Stimulated activated CD8-positive, alpha-beta memory T cell treated with anti-CD3 and anti-CD28 coated beads, Interleukin-7, amount 100 ng/mL, for 48 hours (primary cell): ENCODE measurements at places on chromosomes 4 and X.
A peak's percentile ranks its signal among the peaks of the same experiment; 100 is the strongest.

DNA sequence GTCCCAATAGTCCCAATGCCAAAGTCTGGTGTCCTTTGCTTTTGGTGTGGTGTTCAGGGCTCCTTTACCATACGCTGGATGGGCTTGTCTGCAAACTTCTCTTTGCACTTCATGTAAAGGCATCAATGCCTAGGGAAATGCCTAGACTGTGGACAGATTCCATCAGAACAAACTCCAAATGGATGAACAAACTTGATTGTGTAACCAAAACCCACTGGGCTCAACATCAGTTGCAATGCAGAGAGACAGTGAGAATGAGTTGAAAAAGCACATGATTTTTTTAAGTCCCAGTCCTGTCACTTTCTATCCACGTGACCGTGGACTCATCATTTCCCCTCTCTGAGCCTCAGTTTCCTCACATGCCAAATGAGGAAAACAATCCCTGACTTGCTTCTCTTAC lies 4.9 kb downstream of the ATP1B4 start:
- DNase-seq = no peak

DNA sequence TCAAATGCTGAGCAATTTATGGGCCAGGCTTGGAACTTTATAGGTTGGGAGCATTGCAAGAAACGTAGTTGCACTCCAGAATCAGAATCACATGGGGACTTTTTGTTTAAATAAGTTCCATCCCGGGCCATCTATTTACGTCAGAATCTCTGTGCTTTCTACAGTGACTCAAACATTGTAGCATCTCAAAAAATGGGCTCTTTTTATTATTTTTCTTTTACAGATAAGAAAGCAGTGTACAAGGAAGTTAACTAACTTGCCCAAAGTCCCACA lies 10.2 kb downstream of the CC2D2A start:
- no peak for DNase-seq

DNA sequence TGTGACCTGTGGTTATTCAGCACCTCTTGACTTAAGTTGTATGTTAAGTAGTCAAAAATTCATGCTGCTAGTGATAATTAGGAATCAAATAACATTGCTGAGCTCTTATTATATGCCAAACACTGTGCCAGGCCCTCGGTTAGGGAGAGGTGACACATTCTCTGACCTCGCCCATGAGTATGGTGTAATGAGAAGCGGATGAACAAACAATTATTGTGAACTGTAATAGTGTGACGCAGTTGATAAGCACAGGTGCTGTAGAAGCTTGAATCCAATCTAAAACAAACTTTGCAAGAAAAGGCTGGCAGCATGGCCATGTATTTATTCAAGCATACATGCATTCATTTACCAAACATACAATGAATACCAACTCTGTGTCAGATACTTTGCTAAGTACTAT lies 303.5 kb upstream of the HS3ST1 start:
- no peak for DNase-seq

DNA sequence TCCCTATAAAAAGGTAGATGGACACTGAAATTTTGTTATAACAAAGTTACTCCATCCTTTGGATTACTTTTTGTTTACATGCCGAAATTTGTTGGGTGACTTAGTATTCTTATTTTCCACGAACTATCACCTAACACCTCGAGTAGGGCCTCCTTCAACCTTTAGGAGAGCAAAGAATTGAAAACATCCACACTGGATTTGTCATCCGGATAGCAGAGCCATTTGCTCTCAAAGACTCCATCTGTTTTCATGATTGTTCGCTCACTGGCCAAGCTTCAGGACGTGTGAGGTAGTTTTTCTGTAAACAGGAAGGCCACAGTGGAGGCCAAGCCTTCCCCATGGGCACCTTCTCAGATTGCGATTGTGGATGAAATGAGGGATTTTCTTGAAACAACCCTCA lies at the start of gene ADAD1:
Gene ADAD1 (plus strand): TSS at position 301 of the 400 bp plus-strand sequence. CDS start 1,059 bp downstream, outside the sequence.
- no peak for DNase-seq

DNA sequence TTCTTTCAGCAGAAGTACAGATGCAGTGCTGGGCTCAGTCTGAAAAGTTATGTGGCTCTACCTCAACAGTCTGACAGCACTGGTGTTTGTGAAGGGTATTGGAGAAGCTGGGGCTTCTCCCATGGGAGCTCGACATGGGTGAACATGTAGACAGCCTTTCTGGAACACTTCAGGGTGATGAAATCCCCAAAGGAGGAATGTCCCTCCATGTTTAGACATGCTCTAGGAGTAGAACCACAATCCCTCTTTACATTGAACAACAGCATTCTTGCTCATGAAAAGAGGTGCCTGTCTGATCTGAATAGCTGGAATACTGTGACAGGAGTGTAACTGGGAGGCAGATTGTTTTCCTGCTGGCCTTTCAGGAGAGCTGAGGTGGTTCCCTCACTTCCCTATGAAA lies 53.8 kb upstream of the NAP1L2 start:
- DNase-seq = no peak

DNA sequence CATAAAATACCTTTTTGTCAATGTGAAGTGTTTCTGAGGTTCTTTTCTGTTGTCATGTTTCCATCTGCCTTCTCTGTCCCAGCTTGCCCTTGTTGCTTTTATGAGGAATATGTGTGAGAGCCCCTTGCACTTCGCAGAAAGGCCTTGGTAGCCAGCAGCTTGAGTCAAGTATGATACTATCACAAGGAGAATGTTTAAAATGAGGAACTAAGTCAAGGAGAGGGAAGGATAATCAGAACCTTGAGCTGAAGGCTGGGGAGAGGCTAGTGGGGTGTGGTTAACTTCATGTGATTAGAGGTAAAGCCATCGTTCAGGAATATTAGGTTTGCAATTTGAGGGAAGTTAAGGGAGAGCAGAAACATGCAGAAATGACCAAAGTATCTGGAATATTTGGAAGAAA lies 12.7 kb downstream of the PGK1 start:
- DNase-seq = no peak

GRCh38 chr4:110587666-110588285 lies 35.1 kb downstream of the PITX2 start:
- no peak for DNase-seq

- no peak for DNase-seq
Observed at GRCh38 chr4:140639066-140639465, 70.3 kb upstream of the UCP1 start.

DNA sequence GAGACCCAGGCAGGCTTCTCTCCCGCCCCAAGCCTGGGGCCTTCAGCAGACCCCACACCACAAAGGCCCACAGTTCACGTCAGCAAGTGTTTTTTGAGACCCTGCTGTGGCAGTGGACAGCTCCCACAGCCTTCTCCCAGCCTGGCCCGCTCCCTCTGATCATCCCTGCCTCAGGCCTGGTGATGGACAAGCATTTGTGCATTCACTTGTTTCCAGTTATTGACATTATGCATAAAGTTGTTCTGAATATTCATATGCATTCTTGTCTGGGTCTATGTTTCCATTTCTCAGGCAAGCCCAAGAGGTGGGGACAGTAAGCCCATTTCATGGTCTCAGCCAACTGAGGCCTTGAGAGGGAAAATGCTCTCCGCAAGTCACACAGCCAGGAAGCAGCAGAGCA lies 14.7 kb downstream of the TRO start:
- DNase-seq = no peak

GRCh38 chrX:118698516-118699170 lies 28.8 kb upstream of the IL13RA1 start:
- DNase-seq = no peak

DNA sequence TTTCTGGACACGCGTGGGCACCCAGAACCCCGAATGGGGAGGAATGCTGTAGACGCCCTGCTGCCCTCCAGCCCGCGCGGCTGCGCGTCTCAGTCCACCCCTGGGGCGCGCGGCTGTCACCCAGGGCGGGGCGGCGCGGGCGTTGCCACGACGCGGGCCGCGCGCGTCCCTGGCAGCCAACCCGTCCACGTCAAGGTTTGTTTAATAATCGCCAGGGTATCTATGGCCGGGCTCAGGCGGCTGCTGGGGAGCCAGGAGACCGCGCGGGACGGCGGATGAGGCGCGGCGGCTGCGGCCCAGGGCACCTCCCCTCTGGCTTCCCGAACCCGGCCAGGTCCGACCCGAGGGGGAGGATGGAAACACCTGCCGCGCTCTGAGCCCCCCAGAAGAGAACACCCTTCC lies at the start of gene SPATA18:
Gene SPATA18 (plus strand): TSS at position 92 of the 402 bp plus-strand sequence. CDS start 401 bp downstream, outside the sequence.
- no peak for DNase-seq

- DNase-seq = no peak
Observed at GRCh38 chr4:81166458-81167160, 48.4 kb downstream of the PRKG2 start.

GRCh38 chrX:14641681-14642655 lies 112.6 kb downstream of the GLRA2 start:
- DNase-seq = no peak

DNA sequence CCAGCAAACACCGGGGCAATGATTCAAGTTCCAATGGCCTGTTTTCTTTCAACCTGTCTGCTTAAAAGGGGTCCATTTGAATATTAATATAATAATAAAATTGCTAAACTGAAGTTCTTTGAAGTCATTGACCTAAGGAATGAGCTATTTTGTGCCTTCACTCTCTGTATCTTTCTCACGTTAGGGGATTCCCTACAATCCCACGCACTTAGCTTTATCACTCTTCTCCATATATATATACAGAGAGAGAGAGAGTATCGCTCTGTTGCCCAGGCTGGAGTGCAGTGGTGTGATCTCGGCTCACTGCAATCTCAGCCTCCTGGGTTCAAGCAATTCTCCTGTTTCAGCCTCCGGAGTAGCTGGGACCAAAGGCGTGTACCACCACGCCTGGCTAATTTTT lies 83.9 kb upstream of the NWD2 start:
- no peak for DNase-seq

DNA sequence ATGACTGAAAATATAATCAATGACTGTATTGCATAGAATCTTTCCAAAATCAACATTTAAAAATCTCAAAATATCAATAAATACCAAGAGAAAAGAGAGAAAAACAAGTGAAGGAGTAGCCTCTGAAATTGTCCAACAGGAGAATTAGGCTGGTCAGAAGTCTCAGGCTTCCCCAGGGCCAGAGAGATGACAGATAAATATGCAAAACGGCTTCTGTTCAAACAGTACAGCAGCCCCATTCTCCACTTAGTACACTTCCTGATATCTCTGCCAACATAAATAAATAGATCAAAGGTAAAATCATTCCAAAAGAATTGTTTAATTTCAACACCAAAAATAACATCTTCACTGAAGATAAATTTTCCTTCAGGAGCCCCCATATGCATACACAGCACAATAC lies 204.7 kb upstream of the GABRA2 start:
- no peak for DNase-seq

- DNase-seq = peak; percentile 83
Observed at GRCh38 chrX:154428176-154429171, at the start of gene ATP6AP1. Gene ATP6AP1, plus strand, starts transcription at chrX:154428677. Its CDS starts 16 bp downstream, at chrX:154428693.
